CD4-positive, alpha-beta T cell treated with Interleukin-15 for 1 hour (primary cell): ENCODE measurements at places on chromosomes 7 and 10.

- DNase-seq, result no peak
Measured at GRCh38 chr10:21396889-21397288, 128.6 kb downstream of the SKIDA1 start.

GRCh38 chr7:32914184-32914583 is 22.6 kb upstream of the KBTBD2 start:
- DNase-seq, result no peak

DNA sequence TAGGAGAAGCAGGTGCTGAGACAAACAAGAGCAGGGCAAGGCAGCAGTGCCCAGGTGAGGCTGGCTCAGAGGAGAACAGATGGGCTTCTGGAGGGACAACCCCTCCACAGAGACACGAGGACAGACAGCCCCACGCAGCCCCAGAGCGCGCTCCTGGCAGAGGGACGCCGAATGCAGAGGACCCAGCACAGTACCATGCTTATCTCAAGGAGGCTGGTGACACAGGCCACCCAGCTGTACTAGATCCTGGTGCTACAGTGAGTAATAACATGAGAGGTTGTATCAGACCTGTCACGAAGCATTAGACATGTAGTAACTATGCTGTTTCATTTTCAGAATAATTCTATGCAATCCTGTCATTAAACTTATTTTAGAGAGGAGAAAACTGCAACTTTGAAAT is 60.4 kb upstream of the NCAPG2 start:
- DNase-seq, result no peak

DNA sequence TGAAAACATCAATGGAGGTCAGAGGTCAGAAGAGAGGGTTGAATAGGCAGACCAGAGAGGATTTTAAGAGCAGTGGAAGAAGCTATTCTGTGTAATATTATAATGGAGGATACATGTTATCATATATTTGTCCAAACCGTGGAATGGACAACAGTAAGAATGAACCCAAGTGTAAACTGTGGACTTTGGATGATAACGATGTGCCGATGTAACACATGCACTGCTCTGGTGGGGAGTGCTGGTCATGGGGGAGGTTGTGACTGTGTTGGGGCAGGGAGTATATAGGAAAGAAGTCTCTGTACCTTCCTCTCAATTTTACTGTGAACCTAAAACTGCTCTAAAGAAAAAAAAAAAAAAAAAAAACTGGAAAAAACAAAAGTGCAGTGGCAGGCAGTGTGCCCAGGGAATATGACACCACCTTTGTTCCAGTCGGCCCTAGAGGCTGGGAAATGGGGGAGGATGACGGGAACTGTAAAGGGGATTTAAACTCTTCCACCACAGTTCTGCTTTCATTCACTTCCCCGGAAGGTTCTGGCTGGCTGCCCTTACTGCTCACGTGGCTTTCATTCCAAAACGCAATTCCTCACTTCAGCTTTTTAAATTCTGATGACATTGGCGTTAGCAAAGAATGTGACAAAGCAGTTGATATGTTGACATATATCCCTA is 113.7 kb upstream of the ANKRD1 start:
- DNase-seq, result no peak

- DNase-seq, result no peak
Measured at GRCh38 chr10:94288361-94289101, 74.2 kb downstream of the NOC3L start.

DNA sequence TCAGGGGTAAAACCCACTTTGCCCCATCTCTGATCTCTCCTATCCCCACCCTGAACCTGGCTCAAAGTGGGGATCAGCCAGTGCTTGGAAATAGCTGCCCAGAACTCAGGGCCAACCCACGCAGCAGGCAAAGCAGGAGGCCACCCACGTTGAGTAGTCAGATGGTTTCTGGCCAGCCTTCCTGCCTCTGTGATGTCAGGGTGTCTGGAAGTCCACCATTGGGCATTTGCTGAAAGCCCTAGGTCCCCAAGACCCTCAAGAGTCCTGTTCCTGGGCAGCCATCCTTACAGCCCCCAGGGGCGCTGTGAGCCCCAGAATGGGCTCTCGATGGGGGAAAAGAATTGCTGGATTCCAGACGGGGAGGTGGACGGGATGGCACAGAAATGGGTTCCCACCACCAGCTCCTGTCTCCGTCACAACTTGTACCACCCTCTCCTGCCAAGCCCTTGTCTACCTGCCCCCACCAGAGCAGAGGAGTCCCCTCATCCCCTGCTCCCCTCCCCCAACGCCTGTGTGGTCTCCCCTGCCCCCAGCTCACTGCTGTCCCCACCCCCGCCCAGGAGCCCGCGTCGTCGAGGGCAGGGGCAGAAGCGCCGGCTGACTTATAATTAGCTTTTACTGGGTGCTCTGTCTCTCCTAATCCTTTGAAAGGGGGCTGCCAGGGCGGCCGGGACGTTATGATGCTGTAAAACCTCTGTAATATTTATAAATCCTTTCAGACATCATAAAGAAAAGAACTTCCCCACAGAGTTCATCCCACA is 3.9 kb downstream of the MYL10 start:
- no peak for DNase-seq

DNA sequence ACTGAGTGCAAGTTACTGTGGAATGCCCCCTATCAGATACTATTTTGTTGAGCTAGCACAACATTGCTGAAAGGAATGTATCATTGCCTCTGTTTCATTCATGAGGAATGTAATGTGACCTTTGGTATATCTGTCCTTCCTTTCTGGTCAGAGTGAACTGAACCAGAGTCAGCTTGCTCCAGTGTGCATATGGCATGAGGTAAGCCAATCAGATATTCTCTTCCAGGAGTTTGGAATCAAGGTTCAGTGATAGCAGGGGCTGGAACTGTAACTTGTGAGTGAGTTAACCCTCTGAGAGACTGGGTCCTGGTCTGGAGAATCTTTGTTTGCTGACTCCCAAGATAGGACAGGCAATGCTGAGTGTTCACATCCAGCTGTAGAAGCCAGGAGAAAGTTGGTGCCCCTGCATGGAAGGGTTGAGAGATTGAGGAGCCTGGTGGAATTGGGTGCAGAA is 45.3 kb upstream of the OSBPL3 start:
- no peak for DNase-seq

GRCh38 chr7:80284855-80285254 is 150.2 kb downstream of the GNAI1 start:
- DNase-seq, result no peak
